ENCODE measurements at places on chromosomes 12 and 14.

GRCh38 chr14:73173092-73173735 is 36.9 kb downstream of the PSEN1 start:
- DNase-seq = no peak

- no peak for DNase-seq
Measured at GRCh38 chr12:108712165-108712924, 19.0 kb downstream of the CORO1C start.

GRCh38 chr12:6154730-6155459 is 30.4 kb upstream of the VWF start:
- DNase-seq = no peak

- DNase-seq = no peak
Measured at GRCh38 chr12:19639781-19640415, 200.6 kb downstream of the AEBP2 start.

DNA sequence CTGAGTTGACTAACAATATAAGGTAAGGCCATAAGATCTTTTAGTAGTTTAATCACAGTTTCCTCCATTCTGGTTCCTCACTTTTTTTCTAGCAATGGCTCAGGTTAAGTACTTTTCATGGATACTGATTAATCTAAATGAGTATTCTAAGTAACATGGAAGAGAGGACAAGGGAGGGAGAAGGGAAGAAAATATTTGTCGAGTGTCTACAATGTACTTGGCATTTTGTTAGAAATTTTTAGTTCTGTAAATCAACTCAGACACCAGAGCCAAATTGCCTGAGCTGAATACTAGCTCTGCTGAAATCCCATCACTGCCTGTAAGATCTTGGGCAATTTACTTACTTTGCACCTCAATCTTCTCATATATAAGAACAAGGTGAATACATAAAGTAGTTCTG is 20.2 kb downstream of the RERG start:
- DNase-seq = no peak

DNA sequence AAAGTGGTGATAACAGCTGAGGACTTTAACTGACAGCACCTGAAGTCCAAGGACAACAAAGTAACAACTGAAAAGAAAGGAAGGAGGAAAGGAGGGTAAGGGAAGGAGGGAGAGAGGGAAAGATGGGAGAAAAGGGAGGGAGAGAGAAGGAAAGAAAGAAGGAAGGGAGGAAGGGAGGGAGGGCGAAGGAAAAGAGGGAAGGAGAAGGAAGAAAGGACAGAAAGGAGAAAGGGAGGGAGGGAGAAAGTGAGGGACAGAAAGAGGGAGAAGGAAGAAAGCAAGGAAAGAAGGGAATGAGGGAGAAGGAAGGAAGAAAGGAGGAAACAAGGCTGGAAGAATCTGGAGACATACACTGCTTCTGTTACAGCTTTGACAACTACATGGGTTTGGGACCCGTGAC is 494.4 kb downstream of the FUT8 start:
- DNase-seq = no peak

DNA sequence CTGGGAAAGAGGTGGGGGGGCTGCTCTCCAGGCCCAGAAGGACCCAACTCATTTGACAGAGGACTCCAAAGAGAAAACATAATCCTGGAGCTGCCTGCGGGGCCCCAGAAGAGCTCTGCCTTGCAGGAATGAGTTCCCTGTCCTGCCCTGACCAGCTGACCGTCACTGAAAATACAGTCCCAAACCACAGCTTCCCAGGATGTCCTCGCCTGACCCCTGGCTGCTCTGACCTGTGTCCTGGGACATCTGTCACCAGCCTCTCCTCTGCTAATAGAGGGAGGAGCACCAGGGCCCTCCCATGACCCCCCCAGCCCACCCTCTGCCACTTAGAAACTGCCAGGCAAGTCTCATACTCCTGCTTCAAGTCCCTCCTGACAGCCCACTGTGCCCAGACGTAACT is 9.8 kb downstream of the FIGNL2 start:
- DNase-seq = no peak

DNA sequence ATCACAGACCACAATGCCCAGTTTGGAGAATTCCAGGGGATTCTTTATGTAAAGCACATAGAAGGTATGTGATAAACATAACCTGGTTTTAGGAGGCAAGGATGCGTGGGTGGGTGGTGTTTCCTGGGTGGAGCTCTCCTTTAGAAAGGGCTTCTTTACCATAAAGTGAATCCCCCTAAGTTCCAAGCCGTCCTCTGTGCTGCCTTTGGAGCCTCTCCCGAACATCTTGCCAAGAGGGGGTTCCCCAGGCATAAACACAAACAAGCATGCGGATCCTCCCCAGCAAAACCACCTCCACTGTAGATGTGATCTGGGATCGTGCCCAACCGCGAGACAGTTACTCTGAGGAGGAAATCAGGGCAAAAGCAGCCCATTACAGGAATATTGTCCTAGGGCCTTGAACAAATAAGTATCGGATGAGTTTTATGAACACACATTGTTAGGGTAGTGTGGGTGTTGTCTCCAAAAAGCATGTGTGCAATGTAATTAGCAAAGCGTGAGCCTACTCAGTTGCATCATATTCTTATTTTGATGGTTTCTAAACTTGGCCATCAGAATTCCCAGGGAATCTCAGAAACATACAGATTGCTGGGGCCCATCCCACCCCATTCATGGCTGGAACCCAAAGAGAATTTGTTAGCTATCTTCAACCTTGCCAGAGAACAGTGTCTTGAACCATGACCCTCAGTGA is 48.8 kb upstream of the CORO1C start:
- no peak for DNase-seq

- DNase-seq = peak; percentile 43
Measured at GRCh38 chr12:57086493-57087009, 2.4 kb upstream of the NAB2 start.

DNA sequence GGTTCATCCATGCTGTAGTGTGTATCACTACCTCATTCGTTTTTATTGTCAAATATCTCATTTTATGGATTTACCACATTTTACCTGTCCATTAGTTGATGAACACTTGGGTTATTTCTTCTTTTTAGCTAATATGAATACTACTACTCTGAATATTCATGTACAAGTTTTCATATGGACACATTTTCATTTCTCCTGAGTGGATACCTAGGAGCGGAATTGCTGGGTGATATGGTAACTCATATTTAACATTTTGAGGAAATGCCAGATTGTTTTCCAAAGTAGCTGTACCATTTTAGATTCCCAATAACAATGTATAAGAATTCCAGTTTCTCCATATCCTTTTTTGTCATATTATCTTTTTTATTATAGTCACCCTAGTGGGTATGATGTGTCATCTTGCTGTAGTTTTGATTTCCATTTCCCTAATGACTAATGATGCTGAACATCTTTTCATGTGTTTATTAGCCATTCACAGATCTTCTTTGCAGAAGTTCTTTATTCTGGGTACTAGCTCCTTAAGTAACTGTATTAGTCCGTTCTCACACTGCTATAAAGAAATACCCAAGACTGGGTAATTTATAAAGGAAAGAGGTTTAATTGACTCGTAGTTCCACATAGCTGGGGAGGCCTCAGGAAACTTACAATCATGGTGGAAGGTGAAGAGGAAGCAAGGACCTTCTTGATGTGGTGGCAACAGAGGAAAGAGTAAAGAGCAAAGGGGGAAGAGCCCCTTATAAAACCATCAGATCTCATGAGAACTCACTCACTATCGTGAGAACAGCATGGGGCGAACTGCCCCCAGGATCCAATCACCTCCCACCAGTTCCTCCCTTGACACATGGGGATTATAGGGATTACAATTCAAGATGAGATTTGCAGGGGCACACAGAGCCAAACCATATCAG is 11.9 kb downstream of the NRDE2 start:
- no peak for DNase-seq

GRCh38 chr14:60723907-60724618 is at the start of gene SIX4:
SIX4 (minus strand) TSS chr14:60724351; CDS start chr14:60724074, 277 bp downstream.
- peak; percentile 29 for DNase-seq

DNA sequence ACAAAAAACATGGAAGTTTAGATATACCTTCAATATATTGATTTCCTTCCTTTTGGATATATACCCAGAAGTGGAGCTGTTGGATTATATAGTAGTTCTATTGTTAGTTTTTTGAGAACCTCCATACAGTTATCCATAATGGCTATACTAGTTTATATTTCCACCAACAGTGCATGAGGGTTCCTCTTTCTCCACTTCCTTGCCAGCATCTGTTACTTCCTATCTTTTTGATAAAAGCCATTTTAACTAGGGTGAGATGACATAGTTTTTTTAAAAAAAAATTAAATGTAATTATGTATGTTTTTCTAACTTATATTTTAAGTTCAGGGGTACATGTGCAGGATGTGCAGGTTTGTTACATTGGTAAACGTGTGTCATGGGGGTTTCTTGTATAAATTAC is 10.0 kb upstream of the SLC38A4 start:
- DNase-seq = no peak

- no peak for DNase-seq
Measured at GRCh38 chr12:57547288-57548012, 458 bp upstream of the DCTN2 start.

GRCh38 chr12:84131076-84131475 is 781.5 kb downstream of the SLC6A15 start:
- no peak for DNase-seq

DNA sequence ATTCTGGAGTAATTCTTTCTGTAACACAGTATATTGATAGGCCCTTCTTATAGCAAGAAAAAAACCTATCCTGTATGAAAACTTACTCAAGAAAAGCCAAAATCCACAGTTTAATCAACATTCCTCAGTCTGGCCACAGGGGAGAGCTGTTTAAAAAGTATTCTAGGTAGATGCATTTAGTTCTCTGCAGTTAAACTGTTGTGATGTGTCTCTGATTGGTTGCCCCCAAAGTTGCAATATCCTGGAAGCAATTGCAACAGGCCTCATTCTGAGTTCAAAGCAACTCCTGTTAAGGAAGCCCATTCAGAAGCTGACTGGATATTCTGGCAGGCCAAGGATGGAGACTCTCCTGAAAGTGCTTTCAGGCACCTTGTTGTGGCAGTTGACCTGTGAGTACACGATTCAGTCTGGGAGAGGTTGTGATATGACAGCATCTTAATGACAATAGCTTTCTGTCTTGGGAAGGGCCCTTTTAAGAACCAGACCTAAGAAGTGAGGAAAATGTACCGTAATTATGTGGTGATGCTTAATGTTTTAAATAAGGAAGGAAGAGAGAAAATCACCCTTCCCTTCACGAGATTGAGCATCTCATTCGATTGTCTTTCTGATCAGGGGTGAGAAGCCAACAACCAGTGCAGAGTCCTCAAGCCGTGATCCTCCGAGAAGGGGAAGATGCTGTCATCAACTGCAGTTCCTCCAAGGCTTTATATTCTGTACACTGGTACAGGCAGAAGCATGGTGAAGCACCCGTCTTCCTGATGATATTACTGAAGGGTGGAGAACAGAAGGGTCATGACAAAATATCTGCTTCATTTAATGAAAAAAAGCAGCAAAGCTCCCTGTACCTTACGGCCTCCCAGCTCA is 420.7 kb downstream of the DAD1 start:
- DNase-seq = no peak

DNA sequence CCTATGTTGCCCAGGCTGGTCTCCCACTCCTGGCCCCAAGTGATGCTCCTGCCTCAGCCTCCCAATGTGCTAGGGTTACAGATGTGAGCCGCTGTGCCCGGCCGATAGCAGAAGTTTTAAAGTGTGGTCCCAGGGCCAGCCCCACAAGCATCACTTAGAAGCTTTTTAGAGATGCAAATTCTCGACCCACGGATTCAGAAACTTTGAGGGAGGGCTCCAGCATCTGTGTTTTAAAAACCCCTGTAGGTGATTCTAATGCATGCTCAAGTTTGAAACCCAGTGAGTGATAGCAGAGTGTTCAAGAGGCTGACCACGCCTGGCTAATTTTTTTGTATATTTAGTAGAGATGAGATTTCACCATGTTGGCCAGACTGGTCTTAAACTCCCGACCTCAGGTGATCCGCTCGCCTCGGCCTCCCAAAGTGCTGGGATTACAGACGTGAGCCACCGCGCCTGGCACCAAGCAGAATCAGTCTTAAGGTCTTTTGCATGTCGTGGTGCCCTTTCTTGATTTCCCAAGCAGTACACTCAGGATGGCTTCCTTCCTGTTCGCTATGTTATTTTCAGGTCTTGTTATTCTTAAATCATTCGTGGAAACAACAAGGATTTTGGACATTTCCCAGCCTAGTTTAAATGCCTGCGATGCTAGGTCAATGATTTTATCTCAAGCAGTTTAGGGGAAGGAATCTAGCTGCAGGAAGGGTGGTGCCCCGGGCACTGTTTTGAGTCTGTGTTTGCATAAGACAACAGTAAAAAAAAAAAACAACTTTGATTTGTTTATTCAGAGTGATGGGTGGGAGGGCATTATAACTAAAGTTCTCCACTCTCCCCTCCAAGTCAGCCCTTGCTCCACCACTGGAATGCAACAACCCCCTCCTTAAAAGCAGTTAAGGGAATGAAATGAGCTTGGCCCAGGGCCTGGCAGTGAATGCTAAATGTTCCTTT is 9.2 kb upstream of the RILPL2 start:
- no peak for DNase-seq

GRCh38 chr12:132597333-132598316 is 12.8 kb downstream of the LRCOL1 start:
- DNase-seq = no peak

GRCh38 chr12:112439769-112440168 is 21.0 kb downstream of the PTPN11 start:
- no peak for DNase-seq

- no peak for DNase-seq
Measured at GRCh38 chr12:34406996-34407300, 384.7 kb downstream of the ALG10 start.

GRCh38 chr12:50988051-50988450 is 35.7 kb downstream of the HIGD1C start:
- no peak for DNase-seq

GRCh38 chr14:23916446-23916845 is 37.1 kb upstream of the DHRS4 start:
- DNase-seq = no peak

- peak; percentile 10 for DNase-seq
Measured at GRCh38 chr14:23437133-23438100, 2.0 kb upstream of the MYH7 start.

DNA sequence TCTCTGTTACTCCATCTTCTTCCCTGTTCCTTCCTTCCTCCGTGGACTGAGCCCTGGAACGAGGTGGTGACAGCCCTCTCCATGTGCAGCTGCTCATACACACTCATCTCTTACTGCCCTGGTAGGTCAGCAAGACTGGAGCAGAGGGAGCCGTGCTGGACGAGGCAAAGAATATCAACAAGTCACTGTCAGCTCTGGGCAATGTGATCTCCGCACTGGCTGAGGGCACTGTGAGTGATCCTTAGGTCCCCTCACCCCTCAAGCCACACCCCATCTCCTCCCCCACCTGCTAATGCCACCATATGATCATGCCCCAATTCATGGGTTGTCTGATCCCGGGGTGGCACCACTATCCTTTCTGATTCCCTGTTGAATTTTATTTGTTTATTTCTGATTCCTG is 19.0 kb downstream of the KIF5A start:
- no peak for DNase-seq
